ENCODE measurements at places on chromosomes 1 and 21.
A peak's percentile ranks its signal among the peaks of the same experiment; 100 is the strongest.

DNA sequence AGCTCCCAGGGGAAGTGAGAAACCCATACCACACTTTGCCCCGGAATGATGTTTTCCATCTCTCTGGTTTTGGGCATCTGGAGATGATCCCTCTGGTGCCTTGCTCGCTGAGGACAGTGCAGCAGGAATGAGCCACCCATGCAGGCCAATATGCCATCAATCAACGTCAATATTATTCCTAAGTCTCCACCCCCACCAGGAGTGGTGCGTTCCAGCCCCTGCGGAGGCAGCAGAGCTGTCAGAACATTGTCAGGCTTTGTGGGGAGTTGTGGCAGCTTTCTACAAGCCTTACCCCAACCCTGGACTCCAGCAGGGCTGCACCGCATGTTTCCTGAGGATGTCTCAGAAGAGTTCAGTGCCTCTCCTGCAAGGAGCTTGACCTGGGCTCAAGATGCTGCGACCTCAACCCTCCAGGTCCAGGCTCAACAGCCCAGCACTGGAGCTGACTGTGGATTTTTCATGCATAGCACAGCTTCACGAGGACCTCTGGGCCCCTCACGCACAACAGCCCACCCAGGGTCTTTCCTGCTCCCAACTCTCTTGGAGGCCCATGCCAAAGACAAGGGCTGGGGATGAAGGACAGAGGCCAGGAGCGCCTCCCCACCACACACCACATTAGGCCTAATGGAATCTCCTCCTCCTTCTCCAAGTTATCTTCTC, 67.5 kb downstream of the PSMG1 start:
- no peak for DNase-seq

DNA sequence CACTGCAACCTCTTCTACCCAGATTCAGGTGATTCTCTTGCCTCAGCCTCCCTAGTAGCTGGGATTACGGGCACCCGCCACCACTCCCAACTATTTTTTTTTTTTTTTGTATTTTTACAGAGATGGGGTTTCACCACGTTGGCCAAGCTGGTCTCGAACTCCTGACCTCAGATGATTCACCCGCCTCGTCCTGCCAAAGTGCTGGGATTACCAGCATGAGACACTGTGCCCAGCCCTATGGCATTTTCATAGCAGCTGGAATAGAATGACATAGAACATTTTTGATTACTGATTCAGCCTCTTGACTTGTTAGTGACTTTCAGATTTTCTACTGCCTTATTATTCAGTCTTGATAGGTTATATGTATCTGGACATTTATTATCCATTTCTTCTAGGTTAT, 1046.2 kb downstream of the AMY1C start:
- DNase-seq: no peak

DNA sequence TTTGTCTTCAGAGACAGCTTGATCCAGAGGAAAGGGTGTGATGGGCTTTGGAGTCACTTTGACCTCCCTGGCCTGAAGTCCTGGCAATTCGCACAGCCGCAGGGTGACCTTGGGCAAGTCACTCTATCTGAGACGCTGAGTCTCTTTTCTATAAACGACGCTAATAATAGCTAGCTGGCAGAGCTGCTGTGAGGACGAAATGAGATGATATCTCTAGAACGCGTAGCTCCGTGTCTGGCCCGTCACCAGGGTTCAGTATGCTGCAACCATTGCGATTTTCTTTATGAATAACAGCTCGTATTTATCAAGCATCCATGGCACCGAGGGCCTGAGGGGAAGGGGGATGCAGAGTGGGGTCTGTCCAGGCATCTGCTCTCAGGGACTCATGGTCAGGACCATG, 58.7 kb downstream of the IGSF21 start:
- DNase-seq: no peak

GRCh38 chr1:90593312-90593711, 123.8 kb downstream of the BARHL2 start:
- DNase-seq: no peak

GRCh38 chr1:89687254-89687653, 54.3 kb downstream of the LRRC8C start:
- no peak for DNase-seq

DNA sequence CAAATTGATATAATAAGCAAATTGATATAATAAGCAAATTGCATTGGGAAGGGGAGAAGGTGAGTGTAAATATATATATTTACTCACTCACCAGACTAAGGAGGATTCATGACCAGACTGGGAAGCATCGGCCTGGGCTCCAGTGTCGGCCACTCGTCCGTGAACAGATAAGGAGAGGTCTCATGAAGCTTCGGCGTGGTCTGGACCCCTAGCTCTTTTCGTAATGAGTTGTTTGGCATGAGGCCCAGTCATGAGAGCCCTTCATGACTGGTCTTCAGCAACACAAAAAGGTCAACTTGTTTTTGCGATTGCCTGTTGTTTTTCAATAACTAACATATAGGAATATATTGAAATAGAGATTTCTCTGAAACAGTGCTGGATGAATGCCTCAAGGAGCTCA, 222.9 kb upstream of the KCNK2 start:
- no peak for DNase-seq

- no peak for DNase-seq
Measured at GRCh38 chr1:87137342-87137739, 191.3 kb upstream of the LMO4 start.

GRCh38 chr1:183278739-183279591, 92.9 kb downstream of the LAMC2 start:
- no peak for DNase-seq

- no peak for DNase-seq
Measured at GRCh38 chr1:106962591-106962990, 93.9 kb upstream of the PRMT6 start.

DNA sequence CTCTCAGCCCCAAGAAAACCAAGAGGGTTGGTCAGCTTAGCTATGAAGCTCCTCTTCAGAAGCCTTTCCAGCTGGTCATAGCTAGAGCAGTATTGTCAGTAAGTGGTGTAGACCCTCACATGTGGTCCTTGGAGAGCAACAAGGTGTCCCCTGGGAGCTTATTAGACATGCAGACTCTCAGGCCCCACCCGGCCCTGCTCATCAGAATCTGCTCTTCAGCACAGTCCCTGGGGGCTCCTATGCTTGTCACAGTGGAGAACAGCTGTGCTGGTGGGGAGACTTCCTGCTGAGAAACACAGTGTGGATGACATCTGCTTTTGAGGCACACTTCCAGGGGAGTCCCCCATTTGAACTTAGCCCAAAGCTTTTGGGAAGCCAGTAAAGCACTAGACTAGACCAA, 21.9 kb upstream of the NEK2 start:
- no peak for DNase-seq

- DNase-seq: no peak
Measured at GRCh38 chr1:230303069-230303468, 123.1 kb downstream of the PGBD5 start.

GRCh38 chr1:119711804-119712341, at the start of gene PHGDH:
PHGDH (plus strand) TSS chr1:119711934; CDS start chr1:119712023, 89 bp downstream.
- DNase-seq: peak; percentile 12

GRCh38 chr1:186456729-186457255, 4.1 kb downstream of the PDC start:
- DNase-seq: no peak

- DNase-seq: no peak
Measured at GRCh38 chr1:204278251-204278650, 64.5 kb upstream of the GOLT1A start.

Data from activated T-cell treated with anti-CD3 and anti-CD28 coated beads for 4 hours (primary cell).